ENCODE measurements at places on chromosomes 12 and 14.

GRCh38 chr12:104402630-104403029 is 54.1 kb upstream of the CHST11 start:
- DNase-seq: no peak

DNA sequence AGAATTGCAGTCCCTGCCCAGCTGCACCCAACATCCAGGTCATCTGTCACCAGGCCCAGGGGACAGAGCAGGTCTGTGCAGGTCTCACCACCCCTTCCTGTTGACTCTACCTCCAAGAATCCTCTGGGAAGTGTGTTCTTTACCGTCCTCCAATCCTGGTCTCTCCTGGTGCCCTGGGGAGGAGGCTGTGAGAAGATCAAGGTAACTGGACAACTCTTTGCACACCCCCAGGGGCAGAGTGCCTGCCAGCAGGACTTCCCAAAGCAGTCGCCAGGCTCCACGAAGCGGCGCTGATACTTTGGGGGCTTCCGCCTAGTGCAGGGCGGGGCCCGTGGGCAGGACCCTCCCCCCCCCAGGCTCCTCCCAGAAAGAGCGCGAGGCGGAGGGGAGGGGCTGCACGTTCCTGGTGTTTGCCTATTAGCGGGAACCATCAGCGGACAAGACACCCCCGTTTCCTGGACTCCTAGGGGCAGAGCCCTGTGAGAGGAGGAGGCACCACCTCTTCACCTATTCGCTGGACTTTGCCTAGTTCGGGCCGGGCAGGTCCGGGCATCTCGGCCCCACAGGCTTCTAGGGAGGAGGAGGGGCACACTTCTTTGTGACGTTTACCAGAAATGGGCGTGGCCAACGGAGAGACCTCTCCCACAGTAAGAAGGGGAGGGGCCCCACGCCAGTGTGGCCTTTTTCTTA is 918.0 kb downstream of the AACS start:
- no peak for DNase-seq

GRCh38 chr12:106267535-106267934 is 19.7 kb upstream of the CKAP4 start:
- DNase-seq: no peak

DNA sequence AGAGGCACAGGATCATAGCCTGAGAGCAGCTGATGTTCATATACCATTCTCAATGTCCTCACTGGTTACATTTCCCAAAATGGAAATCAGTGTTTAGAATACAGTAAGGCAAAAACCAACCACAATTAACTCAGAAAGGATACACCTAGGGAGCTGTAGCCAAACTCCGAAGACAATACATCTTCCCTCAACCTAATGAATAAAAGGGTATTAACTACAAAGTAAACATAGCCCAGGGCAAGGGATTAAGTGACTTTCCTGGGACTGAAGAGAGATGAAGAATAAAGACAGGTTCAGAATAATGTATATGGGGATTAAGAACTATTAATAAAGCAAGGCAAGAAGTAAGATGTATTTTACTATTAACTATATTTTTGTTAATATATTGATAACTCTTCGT is 79.5 kb downstream of the RPS29 start:
- DNase-seq: no peak

DNA sequence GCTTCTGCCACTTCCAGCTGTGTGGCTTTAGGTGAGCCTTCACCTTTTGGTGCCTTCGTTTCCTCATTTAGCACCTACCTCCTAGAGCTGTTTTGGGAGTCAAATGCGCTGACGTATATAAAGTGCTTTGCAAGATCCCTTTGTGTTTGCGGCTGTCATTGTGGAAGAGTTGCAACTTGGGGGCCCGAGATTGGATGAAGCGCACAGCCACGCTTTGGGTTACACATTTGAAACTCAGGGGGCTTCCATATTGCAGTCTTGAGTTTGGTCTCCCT is 636 bp upstream of the ARL6IP4 start:
- no peak for DNase-seq

- peak; percentile 33 for DNase-seq
Observed at GRCh38 chr12:54394281-54394719, 9.8 kb upstream of the ZNF385A start.

DNA sequence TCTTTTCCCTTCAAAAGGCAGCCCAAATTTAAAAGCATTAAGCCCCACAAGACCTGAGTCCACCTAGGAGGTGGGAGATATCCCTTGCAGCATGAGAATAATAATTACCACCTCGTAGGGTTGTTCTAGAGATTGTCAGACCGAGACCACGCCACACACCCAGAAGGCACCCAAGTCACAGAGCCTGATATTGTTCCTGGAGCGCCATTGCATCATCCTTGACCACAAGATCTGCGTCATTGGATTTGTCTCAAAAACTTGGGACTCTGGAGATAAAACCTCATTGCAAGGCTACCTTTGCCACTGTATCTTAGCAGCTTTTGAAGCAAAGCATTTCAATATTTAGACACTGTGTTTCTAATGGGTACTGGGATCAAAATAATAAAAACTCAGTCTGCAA is 29.4 kb upstream of the PPP2R5C start:
- DNase-seq: no peak

DNA sequence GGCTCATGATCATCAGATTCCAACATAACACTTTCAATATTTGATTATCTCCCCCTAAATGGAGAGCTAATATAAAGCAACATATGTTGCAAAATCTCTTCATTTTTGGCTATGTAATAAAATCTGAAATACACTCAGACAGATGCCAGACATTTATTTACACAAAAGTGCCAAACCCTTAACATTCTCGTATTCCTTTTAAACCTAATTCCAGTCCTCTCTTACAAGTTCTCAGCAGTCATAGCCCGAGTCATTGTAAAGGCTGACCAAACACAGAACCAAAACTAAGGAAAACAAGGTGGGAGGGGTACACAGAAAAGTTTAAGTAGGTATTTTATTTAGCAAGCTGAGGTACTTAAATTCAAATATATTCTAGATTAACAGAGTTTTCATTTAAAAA is 81.4 kb downstream of the LRP6 start:
- DNase-seq: no peak

DNA sequence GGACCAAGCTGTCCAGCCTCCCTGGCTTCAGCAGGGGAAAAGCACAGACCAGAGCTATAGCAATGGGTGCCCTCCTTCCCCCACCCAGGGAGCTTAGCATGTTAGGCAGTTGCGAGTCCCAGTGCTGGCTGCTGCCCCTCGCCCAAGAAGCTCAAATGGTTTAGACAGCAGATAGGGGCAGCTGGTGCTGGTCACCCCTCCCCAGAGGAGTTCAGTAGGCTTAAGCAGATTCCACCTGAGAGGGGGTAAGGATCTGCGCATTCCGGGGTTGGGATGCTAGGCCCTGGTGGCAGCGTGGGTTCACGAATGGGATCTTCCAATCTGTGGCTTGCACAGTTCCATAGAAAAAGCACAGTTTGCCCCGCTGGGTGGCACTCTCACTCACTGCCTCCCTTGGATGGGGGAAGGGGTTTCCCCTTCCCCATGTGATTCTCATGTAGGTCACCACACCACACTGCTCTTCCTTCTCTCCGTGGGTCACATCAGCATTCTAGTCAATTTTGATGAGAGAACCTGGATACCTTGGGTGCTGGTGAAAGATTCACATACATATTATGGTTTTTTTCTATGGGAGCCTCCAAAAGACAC is 665.6 kb downstream of the C12orf50 start:
- DNase-seq: no peak

- no peak for DNase-seq
Observed at GRCh38 chr14:47102472-47102871, 450.9 kb upstream of the RPL10L start.

GRCh38 chr12:6376079-6376869 is 911 bp upstream of the SCNN1A start:
- DNase-seq: no peak

DNA sequence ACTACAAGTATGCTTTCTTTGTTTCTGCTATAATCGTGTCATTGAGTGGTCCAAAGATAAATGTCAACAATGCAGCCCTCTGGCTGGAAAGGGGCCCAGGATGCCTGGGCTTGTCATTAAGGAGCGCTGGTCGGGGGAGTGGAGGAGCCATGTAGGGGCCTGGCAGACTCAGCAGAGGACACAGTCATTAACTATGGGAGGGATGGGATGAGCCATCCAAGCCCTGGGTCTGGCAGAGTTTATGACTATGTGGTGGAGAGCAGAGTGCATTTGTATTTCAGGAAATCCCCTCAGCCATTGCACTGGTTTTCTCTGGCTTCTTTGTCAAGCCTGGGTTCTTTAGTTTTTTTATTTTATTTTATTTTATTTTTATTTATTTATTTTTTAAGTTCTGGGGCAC is 243.1 kb downstream of the C12orf75 start:
- no peak for DNase-seq
